ENCODE measurements at places on chromosomes 12 and 14.

- no peak for DNase-seq
Measured at GRCh38 chr12:50655374-50655921, 108.5 kb upstream of the ATF1 start.

DNA sequence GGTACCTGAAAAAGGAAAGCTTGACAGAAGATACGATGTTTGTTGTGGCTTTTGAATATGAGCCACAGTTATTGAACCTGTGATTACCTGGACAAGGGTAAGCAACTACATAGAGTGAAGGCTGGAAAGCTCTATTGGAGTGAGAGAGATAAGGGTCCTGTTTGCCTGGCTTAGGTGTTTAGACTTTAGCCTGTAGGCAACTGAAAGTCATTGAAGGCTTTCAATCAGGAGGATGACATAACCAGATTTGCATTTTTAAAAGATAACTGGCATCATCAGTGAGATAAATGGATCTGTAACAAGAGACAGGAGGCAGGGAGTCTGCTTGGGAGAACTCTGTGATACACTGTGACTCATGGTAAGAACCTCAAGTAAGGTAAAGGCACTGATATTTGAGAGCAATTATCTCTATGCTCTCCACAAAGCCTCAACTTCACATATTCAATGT, 128.9 kb upstream of the SOX5 start:
- no peak for DNase-seq

GRCh38 chr12:57107456-57108155, 3.6 kb downstream of the STAT6 start:
- DNase-seq, result no peak

GRCh38 chr14:93395231-93395630, 35.5 kb upstream of the UNC79 start:
- DNase-seq, result no peak

GRCh38 chr12:51391283-51392123, at the start of gene GALNT6:
GALNT6 (minus strand) TSS chr12:51391406; CDS start chr12:51379781, 11,625 bp downstream.
- no peak for DNase-seq

GRCh38 chr14:91303091-91303923, 58.8 kb upstream of the GPR68 start:
- no peak for DNase-seq

- DNase-seq, result peak; percentile 65
Measured at GRCh38 chr12:13816394-13816793, 165.0 kb downstream of the GRIN2B start.

DNA sequence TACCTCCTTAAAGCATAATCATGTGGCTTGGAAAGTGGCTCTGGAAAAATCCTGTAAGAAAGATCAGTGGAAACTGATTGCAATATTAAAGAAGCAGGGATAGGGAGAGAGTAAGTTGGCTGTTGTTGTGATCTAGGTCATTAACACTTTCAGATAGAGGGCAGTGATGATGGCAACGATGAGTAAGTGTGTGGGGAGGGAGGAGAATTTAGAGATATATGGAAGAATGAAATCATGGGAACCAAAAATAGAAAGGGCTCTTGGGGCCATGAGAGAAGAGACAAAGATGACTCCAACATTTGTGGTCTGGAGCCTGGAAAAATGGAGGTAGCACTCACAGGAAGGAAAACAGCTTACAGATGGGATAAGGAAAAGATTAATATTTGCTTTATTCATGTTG, 23.3 kb downstream of the SNRPF start:
- no peak for DNase-seq

DNA sequence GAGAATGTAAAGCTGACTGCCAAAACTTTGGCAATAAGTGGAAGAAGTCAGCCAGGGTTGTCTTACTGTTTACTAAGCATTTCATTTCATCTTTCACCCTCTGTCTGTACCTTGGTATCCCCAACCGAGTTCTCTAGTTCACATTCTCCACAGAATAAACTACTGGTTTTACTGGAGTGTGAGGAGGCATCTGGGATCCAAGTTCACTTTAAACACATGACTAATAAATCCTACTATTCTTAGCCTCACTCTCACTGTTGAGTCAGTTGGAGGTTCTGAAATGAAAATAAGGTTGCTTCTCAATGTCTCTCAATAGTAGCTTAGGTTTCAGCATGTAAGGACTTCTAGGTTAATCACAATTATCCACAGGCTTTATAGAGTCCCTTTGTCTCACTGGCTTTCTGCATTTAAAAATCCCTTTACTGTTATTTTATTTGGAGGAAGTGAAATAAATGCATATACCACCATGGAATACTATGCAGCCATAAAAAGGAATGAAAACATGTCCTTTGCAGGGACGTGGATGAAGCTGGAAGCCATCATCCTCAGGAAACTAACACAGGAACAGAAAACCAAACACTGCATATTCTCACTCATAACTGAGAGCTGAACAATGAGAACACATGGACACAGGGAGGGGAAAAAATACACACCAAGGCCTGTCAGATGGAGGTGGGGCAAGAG, 95.8 kb downstream of the EPS8 start:
- no peak for DNase-seq

- DNase-seq, result no peak
Measured at GRCh38 chr12:3520711-3521110, 29.7 kb downstream of the PRMT8 start.

- DNase-seq, result no peak
Measured at GRCh38 chr12:91140026-91140931, 29.0 kb upstream of the LUM start.

DNA sequence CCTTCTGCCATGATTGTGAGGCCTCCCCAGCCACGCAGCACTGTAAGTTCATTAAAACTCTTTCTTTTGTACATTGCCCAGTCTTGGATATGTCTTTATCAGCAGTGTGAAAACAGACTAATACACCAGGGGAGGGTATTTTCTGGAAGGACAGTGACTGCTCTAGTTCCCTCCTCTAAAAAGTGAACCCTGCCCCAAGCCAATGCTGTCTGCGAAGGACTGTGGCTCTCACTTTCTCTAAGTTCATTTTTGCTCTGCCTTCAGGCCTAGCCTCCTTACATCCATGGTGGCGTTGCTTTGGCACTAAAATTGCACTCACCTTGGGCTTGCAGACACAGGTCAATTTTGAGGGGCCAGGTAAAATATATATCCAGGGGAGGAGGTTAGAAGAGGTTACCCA, 323.0 kb downstream of the VRK1 start:
- DNase-seq, result no peak

- no peak for DNase-seq
Measured at GRCh38 chr14:71967704-71968103, 35.5 kb downstream of the RGS6 start.

DNA sequence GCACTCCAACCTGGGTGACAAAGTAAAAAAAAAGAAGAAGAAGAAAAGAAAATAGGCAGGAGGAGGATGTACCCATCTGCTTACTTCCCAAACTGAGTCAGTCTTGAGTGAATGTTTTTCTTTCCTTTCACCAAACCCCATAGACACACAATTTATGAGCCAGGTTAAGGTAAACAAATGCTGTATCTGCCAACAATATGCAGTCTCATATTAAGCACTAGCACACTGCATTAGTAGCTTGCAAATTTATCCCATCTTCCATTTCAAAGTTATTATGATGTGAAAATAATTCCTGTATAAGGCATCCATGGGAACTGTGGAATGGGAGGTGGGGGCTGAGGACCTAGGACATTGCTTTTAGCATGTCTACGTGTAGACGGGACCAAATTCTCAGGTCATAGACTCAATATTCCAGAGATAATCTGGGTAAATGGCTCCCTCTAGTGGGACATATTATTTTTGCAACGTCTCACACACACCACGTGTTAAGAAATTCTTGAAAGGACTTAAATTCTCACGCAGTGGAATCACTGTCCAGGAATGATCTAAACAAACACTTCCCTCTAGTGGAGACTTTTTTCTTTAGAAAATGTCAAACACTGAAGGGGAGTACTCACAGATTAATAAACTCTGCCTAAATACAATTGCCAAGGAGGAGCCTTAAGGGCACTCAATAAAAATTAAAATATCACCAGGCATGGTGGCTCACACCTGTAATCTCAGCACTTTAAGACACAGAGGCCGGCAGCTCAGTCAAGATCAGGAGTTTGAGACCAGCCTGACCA, 17.1 kb upstream of the OR10P1 start:
- DNase-seq, result no peak

DNA sequence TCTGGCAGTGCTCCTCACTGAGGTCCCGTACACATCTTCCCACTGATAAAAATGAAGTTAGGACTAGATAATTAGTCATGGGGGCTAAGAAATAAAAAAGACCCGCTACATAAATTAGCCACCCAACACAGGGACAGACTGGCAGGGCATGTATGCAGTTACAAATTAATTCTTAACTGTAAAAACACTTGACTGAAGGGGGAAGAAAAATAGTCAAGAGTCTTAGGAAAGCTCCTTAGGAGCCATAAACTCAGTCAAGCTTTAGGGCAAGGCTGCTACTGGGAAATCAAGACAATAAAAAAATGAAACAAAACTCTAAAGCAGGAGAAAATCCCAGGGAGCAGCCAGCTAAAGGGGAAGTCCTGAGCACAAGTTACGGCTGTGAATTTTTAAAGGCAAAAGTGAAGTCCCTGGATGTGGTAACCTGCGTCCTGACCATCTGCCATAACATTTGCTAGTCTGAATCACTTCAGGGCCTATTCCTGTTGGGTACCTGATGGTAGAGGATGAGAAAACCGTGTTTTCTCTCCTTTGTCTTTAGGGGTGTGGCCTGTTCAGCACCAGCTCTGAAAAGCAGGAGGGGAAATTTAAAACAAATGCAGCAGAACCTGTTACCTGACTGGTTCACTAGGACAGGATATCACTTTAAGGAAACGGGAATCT, 7.5 kb upstream of the NPFF start:
- no peak for DNase-seq

DNA sequence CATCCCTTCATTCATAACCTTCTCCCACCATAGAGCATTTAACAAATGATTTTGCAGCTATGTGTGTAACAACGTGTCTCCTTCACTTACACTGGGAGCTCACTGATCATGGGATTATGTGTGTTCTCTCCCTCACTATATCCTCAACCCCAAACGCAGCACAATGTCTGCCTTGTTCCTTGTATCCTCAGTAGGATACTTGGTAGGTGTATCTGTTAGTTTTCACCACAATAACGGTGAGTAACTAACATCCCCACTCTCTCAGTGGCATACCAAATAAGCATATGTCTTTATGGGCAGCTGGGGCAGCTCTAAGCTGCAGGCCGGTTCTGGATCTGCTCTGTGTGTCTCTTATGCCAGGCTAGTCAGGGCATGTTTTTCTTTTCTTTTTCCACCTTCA, 166.7 kb upstream of the PWP1 start:
- DNase-seq, result no peak

GRCh38 chr12:19121449-19122018, 8.0 kb upstream of the PLEKHA5 start:
- no peak for DNase-seq

- no peak for DNase-seq
Measured at GRCh38 chr12:5685935-5686334, 254.0 kb downstream of the NTF3 start.

DNA sequence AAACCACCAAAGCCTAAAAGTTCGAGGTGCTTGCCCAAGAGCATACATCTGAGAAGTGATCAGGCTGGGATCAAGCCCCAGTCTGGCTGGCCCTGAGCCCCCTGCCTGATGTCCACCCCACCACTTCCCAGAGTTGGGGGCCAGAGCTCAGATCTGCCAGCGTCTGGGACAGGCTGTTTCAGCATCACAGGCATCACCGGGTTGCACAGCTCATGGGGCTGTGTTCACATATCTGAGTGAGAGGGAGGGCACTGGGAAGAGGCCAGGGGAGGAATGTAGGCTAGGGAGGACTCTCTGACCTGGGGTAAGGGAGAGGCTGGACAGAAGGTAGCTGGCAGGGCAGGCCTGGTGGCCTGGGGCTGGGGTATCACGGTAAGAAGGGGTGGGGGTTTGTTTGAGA, 6.0 kb downstream of the TGM1 start:
- DNase-seq, result no peak

DNA sequence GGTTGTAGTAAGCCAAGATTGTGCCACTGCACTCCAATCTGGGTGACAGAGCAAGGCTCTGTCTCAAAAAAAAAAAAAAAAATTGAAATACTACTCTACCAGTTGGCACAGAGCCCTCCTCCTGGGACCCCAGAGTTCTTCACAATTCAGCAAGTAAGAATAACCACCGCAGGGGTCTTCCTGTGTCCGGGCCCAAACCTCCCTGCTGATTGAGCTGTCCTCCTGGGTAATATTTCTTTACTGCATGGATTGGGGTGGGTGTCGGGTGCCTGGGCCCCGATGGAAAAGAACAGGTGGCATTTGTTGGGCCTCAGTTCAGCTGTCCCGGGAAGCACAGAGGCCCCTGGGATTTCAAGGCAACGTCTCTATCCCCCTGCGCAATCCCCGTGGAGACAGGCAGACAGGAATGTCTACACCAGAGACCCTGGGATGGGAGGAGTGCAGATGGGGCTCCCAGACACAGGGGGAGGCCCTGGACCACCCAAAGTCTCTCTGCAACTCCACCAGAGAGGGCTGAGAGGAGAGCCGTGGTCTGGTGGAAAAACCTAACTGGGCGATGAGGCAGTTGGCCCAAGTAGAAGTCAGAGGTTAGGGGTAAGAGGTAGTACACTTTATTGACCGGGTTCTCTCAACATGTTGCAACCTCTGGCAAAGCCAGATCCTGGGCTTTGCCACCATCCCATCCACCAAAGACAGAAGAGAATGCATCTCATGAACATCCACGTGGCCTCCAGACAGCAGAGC, 32.7 kb upstream of the VPS37B start:
- DNase-seq, result no peak

GRCh38 chr12:42609605-42610004, 20.1 kb upstream of the PRICKLE1 start:
- no peak for DNase-seq

DNA sequence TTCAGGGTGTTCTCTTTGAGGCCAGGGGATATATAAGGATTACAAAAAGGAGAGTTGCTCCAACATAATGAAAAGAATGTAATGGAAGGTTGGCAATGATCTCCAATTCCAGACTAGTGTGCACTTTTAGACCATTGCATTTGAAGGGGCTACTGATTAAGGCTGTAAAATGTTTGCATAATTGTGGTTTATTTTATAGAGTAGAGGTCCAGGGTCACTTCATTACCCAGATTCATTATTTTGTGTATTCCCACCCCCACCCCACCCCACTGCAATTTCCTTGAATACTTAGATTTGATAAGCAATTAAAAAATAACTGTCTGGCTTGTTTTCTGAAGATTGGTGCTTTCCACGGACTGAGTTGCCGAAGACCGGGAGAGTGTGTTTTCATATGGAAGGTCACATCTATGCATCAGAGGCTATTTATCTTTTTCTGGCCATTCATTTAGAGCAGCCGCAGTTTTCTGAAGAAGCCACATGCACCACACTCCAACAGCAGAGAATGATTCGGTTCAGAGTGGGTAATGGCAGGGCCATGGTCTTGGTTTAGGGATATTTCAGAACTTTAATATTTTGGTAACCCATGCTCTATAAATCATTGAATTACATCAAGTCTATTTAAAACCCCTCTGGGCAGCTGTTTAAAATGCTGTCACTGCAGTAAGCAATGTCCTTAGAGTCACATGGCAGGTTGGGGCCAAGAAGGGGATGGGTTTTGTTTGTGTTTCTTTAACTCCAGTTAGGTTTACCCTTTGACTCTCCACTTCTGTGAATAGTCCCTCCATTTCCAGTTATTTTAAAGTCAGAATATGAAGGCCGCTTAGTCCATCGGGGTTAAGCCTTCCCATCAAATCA, 94.6 kb downstream of the TMEM30B start:
- no peak for DNase-seq
